GM13976 (cell line): ENCODE measurements at places on chromosomes 1 and 21.

DNA sequence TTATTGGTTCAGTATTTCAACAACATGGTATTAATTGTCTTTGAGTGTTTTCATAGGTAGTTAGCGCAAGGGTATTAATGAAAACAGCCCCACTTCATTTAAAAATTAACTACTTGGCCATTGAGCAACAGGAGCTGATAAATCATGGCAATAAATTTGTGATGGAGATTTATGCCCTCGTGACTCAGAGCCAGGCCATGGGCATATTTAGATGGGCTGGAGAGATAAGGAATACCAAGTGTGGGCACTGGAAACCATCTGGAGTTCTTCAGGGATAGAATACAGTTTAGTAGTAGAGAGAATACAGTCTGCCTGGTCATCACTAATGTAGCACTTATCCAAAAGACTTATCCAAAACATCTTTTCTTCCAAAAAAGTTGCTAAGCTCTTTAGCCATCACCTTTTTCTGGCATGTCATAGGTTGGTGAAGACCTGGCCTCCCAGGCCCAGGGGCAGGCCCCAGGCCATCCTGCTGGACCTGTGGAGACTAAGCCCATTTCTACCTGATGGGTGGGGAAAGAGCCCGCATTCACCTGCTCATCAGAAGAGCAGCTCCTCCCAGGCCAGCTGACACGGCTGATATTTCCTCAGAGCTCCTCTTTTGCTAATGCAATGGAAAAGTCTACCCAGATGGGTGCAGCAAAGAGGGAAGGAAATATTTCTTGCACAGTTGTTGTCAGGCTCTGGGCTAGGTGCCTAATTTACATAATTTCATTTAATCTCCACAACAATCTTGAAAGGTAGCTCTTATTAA, 238.0 kb downstream of the TM2D1 start:
- no peak for DNase-seq

- no peak for DNase-seq
Measured at GRCh38 chr1:213604477-213604876, 383.3 kb upstream of the PROX1 start.

- no peak for DNase-seq
Measured at GRCh38 chr1:28759257-28759656, 22.5 kb downstream of the YTHDF2 start.

DNA sequence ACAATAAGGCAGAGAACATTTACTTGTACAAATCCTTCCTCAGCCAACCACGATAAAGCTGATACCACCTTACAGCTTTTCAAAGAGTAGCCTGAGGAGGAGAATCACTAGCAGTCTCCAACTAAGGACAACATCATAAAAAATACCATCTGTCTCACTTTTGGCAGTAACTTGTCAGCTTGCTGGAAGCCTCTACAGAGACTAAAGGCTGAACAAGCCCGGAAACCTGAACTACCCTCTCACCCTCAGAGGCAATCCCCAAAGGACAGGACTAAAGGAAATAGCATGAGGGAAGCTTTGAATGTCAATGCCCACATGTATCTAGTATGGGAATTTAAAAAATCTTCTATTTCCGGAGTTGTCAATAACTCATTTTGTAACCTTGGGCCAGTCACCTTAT, 10.6 kb downstream of the SRSF4 start:
- no peak for DNase-seq

GRCh38 chr1:205477759-205478247, 22.0 kb upstream of the BLACAT1 start:
- no peak for DNase-seq

- no peak for DNase-seq
Measured at GRCh38 chr21:32520875-32521735, 64.2 kb downstream of the TCP10L start.

GRCh38 chr1:95115708-95116137, 1.4 kb upstream of the TLCD4 start:
- DNase-seq: no peak

DNA sequence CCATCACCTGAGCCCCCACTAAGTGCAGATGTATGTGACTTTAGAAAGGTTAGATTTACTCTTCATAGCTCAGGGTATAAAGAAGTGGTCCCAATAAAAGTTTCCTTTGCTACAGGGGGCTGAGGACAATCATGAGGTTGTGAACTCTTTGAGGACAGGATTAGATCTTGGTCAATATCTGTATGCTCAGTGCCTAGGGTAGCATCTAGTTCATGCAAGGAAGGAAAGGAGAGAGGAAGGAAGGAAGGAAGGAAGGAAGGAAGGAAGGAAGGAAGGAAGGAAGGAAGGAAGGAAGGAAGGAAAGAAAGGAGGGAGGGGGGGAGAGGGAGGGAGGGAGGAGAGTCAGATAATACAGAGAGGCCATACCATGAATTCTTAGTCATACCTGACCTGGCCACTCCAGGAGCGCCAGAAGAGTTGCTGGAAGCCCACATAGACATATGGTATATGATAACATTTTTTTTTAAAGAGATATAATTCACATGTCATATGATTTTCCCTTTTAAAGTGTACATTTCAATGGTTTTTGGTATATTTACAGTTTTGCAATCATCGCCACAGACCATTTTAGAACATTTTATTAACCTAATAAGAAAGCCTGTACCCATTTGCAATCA, 9.7 kb upstream of the CSRP1 start:
- no peak for DNase-seq

GRCh38 chr21:29074007-29074376, 544 bp upstream of the CCT8 start:
- no peak for DNase-seq

GRCh38 chr1:25760871-25761270, 39.1 kb upstream of the SELENON start:
- DNase-seq: no peak

DNA sequence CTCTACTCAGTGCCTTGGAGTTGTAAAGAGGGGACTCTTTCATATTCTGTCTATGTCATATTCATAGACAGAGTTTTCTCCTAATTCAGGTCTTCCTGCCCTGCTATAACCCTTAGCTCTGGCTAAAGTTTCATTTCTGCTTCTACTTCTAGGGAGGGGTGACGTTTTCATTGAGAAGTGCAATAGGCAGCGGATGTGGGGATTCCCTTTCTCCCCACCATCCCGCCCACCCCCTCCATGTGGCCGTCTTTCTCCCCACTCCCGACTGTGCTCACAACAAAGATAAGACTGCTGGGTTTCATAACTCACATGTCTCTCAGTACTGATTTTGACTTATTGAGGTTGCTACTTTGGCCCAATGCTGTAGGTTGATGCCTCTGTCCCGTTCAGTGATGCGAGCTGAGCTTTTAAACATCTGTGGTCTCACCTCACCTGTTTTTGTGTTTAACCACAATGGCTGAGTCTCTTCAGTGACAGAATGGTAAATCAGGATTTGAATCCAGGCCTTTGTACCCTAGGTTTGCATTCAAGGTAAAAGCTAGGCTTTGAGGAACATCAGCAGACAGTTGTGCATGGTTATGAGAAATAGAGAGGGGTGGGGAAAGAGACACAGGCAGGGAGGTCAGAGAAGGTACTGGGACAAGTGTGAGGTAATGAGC, 7.8 kb upstream of the KIF14 start:
- DNase-seq: peak; percentile 73

DNA sequence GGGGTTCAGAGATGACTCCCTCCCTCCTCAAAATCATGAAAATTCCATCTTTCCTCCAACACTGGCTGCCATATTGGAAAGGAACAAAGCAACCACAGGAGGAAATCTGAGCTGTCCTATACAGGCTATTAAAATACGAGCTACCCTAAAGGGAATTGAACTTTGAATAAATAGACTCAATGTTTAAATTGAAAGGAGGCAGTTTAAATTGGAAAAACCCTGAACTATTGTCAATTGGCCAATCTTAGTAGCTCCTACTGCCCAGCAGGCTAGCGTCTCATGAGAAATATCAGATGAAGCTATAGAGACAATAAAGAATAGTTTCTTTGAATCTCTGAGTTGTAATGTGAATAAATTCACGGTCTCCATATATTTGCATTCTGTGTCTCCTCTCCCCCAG, 85.4 kb upstream of the KCNE2 start:
- no peak for DNase-seq

GRCh38 chr1:81129776-81130175, 671.0 kb upstream of the ADGRL2 start:
- no peak for DNase-seq

DNA sequence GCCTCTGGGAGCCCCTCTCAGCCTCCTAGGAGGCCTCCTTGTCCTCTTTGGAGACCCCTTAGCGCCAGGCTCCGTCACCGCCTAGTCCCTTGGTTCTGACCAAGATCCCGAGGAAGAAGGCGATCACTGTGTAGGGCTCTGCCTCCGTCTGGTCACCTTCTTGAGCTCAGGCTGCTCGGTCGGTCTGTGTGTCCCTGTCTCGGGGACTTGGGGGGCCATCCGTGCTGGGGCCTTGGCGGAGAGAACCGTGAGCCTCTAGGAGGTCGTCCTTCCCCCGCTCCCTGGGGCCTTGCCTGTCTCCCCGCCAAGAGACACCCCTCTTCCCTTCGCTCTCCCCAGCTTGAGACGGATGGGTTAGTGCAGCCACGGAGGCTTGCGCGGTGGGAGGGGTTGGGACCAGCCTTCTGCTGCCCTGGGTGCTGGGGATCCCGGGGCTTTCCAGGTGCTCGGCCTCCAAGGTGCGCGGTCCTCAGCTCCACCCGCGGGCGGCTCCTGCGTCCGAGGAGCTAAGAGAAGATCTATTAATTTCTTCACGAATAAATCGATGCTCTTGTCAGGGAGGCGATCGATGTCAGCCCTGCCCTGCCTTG, 701 bp upstream of the INSRR start:
- DNase-seq: peak; percentile 68

DNA sequence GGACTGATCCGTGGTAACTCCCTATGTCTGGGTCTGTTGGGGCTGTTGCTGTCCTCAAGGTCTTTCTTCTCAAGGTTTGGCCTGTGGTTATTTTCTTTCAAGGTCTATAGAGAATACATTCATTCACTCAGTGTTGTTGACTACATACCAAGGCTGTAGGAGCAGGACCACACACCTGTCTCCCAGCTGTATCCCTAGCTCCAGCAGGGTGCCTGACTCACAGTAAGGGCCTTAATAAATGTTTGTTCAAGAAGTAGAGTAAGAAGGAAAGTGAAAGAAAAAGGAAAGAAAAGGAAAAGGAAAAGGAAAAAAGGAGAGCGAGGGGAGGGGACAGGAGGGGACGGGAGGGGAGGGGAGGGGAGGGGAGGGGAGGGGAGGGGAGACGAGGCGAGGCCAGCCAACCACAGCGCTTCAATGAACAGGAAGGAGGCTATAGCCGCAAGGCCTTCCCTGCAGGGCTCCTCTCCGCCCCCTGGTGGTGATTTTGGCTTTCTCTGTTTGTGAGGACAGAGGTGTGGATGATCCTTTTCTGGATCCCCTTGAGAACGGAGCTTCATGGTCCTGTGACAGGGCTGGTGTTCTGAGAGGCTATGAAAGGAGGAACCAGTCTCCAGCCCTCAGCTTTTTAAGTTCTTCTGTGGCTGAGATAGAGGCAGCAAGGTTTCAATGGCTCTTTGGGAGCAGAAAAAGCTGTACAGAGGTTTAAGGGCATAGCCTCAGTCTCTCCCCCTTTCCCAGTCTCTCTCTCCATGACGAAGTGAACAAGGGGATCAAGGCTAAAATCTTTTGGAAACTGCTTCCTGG, 30.6 kb upstream of the LCE5A start:
- DNase-seq: peak; percentile 49

GRCh38 chr1:220803401-220804201, 16.9 kb downstream of the MTARC1 start:
- peak; percentile 43 for DNase-seq

DNA sequence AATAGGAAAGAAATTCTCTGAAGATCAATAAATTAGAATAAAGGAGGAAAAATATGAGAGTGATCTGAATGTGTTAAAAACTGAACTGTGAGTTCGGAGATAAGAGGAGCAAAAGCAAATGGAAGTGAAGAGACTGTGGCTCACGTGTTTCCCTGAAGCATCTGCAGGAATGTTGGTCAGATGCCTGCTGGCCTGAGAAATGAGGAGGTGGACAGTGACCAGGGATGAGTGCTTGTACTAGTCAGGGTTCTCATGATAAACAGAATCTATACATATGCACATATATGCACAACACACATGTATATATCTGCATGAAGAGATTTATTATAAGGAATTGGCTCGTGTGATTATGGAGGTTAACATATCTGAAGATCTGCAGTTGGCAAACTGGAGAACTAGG, 103.4 kb upstream of the TIAM1 start:
- DNase-seq: no peak

DNA sequence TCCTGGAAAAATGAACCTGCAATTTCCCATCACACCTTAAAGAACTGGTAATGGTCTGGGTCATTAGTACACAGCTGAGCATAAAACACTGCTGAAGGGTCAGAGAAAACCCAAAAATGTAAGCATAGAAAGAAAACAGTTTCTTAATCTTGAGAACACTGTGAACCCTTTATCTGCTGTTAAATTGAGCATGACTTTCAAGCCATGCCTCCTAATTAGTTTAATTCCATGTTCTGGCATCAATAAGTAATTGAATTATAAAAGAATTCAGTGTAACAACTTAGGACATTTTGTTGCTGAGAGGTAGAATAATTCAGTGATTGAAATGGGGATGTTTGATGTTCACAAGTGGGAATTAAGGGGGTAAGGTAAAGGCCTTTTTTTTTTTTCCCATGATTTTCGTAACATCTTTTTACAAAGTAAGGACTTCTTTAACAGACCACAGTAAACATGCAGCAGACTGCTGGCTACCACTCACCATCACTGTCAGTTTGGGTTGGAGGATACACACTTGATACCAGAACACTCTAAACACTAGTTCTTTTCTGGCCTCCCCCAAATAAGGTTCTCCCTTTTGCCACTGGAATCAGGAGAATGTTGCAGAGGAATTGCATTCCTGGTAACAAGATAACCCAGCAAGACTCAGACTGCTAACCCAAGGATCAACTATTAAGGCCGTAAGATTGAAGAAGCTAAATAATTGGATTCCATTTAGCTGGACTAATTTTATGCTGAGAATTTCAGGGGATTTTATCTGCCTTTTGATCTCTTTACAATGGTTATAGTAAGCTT, 3.0 kb downstream of the RWDD3 start:
- DNase-seq: no peak

DNA sequence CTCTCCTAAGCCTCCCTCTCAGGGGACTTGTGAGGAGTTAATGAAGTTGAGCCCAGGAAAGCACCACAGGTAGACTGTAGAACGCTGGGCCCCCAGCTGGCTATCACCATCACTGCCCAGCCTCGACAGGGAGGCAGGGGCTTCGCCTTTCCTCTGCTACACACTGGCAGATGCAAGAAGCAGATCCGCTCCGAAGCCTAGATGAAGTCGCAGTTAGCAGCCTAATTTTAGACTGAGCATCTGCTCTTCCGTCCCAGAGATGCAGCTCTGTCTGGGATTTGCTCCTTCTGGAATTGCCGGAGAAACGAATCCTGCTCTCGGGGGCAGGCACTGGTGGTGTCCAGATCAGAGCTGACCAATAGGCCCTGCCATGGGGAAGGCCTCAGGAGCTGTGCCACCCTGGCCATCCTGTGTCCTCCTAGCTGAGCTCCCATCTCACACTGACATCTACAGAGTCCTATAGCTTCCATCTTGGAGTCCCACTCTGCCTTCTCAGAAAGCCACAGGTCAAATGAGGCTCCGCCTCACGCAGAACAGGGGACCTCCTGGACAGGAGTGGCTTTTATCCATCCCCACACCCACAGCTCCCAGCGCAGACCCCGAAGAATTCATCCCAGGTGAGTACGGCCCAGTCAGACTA, 186.8 kb upstream of the EDN2 start:
- DNase-seq: no peak

GRCh38 chr1:180182643-180183311, 28.1 kb downstream of the QSOX1 start:
- no peak for DNase-seq

- no peak for DNase-seq
Measured at GRCh38 chr1:199132006-199132405, 493.2 kb downstream of the PTPRC start.
